Fibroblast of the aortic adventitia (primary cell): ENCODE measurements at places on chromosomes 2 and 18. TPM values are rescaled to one million over a fixed set of nuclear protein-coding genes. Genes with fewer than 3 reads are reported as not detected.

DNA sequence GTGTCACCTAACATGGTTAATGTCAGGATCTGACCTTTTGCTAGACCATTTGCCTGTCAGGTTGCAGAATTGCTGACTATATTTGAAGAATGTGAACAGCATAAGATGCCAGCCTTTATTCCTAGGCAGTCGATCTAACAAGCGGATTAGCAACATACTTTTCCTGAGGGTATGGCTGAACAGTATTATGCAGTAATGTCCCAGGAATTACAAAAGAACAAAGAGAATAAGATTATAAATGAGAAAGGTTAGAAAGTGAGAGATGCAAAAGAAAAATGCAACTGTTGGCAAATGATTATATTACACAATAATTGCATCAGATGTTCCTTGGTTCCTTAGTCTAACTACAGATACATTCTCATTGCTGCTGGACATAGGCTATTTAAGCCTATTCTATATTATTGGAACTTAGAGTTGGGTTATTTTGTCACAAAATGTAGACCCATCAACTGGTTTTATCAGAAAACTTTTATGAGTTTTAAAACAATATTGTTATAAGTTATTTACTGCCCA is 647.1 kb upstream of the CRIM1 start:
- DNase-seq = no peak

GRCh38 chr2:186036862-186037449 is 298.4 kb downstream of the FSIP2 start:
- DNase-seq = no peak

- no peak for DNase-seq
These were observed 31.5 kb downstream of the CPO start for GRCh38 chr2:206970589-206971360.

- peak; percentile 98 for DNase-seq
These were observed 28.4 kb upstream of the SUCLG1 start for GRCh38 chr2:84487298-84487996.

Gene GPC1
- 44.7 and 69.6 TPM in 2 replicates for total RNA-seq
